WTC11 (cell line): ENCODE measurements at places on chromosomes 5 and 9. TPM values are rescaled to one million over a fixed set of nuclear protein-coding genes. Genes with fewer than 3 reads are reported as not detected.

NEURL1B gene
- total RNA-seq = 6.1 to 9.8 TPM (median 6.6 TPM) in 3 replicates

PCDHAC2 gene
- 6.7 to 11.3 TPM (median 7.9 TPM) in 3 replicates for total RNA-seq

IL5 gene
- not detected in 3 replicates for total RNA-seq

SPATA31D1 gene
- total RNA-seq = not detected in 3 replicates

TNFSF15 gene
- 0.09 to 0.11 TPM (median 0.09 TPM) in 3 replicates for total RNA-seq

DCTN3 gene
- total RNA-seq = 23.8 to 28.7 TPM (median 27.5 TPM) in 3 replicates

AK6 gene
- total RNA-seq = 33.2 to 43.1 TPM (median 33.3 TPM) in 3 replicates

CKMT2 gene
- 1.8 to 3.1 TPM (median 2.4 TPM) in 3 replicates for total RNA-seq

RNF44 gene
- total RNA-seq = 204 to 233 TPM (median 216 TPM) in 3 replicates

PIP5KL1 gene
- total RNA-seq = 15.8 to 20.2 TPM (median 16.8 TPM) in 3 replicates
